ENCODE measurements at places on chromosomes 2 and 18. TPM values are rescaled to one million over a fixed set of nuclear protein-coding genes. Genes with fewer than 3 reads are reported as not detected.

Gene DLX2
- not detected for total RNA-seq

Gene SNTG2
- total RNA-seq = 0.78 TPM

Gene AMER3
- not detected for total RNA-seq

Gene CAPN14
- total RNA-seq = not detected

Gene PLEK
- total RNA-seq = not detected

Gene TTC39C
- total RNA-seq = 31.0 TPM

Gene LRRC30
- not detected for total RNA-seq

Gene REG3A
- total RNA-seq = not detected

Gene GPN1
- 14.7 TPM for total RNA-seq

Gene POTEC
- total RNA-seq = not detected

Gene TXNDC2
- total RNA-seq = not detected

Gene FAM228A
- total RNA-seq = not detected

Gene OST4
- 215 TPM for total RNA-seq

Gene CHRND
- not detected for total RNA-seq

Gene POU3F3
- total RNA-seq = not detected

Gene STPG4
- 0.20 TPM for total RNA-seq
